ENCODE measurements at places on chromosomes 1 and 21.

- no peak for DNase-seq
Observed at GRCh38 chr1:118947790-118948189, 40.4 kb downstream of the TBX15 start.

DNA sequence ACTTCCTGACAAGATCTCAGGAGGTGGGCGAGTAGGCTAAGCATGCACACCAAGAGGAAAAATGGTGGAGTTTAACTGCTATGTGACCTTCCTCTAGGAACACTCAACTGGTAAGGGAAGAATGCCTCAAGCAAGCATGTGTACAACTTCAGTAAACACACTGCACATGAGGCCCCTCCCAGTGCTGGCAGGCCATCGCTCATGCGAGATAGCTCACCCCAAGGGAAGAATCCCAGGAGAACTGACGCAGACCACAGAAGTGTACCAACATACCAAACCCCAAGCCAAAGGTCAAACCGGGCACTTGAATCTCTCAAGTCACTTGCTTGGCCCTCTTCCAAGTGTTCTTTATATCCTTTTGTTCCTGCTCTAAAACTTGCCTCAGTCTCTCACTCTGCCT, 40.5 kb upstream of the GALNT2 start:
- DNase-seq, result no peak

GRCh38 chr1:20311289-20311688, 20.6 kb downstream of the VWA5B1 start:
- no peak for DNase-seq

- peak; percentile 85 for DNase-seq
Observed at GRCh38 chr1:34162852-34163766, 1.9 kb downstream of the CSMD2 start.

GRCh38 chr1:33382661-33383415, 48.1 kb downstream of the PHC2 start:
- DNase-seq, result peak; percentile 25

DNA sequence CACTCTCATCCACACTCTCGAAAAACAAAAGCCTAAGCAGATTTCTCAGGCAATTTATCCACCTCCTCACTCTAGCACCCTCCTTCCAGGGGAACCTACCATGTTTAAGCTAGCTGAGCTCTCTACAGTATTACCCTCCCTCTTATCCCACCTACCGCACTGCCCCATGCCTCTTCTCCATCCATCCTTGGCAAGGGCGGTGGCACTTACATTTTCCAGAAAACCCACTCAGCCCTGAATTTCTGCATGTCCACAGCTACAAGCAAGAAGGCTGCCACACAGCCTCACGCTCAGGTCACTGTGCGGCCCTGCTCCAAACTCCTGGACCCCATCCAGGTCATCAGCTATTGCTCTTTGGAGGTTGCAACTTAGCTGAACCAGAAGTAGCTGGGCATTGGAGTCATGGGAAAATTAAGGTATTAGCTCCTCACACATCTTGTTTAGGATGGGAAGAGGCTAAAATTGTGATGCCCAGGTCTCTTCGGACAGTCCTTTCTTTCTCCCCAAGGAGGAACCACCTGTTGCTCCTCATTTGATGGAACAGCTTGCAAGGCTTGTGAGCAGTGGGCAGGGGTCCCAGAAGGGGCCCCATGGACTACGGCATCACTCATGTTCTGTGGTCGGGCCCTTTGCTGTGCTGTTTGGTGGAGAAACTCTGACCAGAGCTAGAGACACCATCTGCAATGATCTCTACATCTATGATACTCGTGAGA, 1.1 kb downstream of the KLHDC9 start:
- no peak for DNase-seq

DNA sequence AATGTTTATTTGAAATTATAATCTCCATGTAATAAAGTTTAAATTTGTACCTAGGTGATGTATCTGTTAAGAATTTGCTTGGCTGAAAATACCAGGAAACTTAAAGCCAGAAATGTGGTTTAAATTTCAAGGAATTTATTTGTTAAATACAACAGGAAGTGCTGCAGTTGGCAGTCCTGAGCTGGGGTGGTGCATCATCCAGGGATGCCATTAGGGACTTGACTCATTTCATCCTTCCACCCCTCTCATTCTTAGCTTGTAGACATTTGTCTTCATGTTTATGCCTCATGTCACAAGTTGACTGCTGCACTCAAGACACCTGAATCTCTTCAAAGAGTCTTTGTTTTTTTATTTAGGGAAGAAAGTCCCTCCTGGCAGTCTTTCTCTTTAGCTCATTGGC, 175.9 kb downstream of the LHX8 start:
- peak; percentile 15 for DNase-seq

DNA sequence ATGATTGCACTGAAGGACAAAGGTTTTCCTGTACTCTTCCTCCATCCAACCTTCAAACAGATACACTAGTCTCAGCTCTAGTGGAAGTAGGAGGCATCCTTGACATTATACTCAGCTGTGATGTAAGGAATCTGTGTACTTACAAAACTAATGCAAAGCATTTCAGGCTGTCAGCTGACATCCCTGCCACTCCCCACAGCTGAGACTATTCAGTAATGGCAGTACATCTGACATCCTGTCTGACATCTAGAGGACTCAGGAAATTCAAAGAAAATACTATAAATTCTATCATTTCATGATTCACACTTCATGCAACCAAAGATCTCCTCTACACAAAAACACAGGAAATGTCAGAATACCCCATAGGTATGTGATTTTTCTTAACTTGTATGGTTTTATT, 325.8 kb downstream of the SMYD3 start:
- no peak for DNase-seq

GRCh38 chr1:238710697-238711096, 675.7 kb upstream of the CHRM3 start:
- DNase-seq, result no peak

DNA sequence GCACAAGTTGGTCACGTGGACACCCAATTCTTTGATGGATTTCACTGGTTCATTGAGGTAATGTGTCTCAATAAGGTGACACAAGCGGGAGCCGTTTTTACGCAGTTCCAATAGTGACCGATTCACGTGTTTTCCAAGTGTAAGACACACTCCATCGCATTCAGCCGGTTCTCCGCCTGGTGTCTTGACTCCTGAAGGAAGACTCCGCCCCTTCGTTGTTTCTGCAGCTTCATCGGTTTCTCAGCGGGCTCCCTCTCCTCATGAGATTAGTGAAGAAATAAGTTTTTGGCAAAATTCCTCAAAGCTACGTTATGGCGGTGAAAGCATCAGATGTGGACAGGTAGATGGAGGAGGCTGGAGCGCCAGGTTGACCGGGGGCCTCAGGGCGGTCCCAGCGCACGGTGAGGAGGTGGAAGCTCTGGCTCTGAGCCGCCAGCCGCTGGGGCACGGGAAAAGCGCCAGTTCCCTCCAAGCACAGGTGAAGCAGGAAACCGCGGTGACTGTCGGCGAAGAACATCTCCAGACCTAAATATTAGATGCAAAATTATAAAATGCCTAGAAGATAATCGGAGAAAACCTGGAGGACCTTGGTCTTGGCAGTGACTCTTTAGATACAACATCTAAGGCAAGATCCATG, 21.0 kb downstream of the CD2 start:
- DNase-seq, result no peak

DNA sequence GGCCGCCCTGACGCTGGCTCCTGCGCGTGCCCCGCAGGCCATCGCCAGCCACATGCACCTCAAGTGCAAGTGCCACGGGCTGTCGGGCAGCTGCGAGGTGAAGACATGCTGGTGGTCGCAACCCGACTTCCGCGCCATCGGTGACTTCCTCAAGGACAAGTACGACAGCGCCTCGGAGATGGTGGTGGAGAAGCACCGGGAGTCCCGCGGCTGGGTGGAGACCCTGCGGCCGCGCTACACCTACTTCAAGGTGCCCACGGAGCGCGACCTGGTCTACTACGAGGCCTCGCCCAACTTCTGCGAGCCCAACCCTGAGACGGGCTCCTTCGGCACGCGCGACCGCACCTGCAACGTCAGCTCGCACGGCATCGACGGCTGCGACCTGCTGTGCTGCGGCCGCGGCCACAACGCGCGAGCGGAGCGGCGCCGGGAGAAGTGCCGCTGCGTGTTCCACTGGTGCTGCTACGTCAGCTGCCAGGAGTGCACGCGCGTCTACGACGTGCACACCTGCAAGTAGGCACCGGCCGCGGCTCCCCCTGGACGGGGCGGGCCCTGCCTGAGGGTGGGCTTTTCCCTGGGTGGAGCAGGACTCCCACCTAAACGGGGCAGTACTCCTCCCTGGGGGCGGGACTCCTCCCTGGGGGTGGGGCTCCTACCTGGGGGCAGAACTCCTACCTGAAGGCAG, 23.4 kb upstream of the ARF1 start:
- DNase-seq, result no peak

- peak; percentile 85 for DNase-seq
Observed at GRCh38 chr21:45439161-45439872, 34.4 kb downstream of the COL18A1 start.

- no peak for DNase-seq
Observed at GRCh38 chr1:113983391-113983790, 4.1 kb downstream of the OLFML3 start.

DNA sequence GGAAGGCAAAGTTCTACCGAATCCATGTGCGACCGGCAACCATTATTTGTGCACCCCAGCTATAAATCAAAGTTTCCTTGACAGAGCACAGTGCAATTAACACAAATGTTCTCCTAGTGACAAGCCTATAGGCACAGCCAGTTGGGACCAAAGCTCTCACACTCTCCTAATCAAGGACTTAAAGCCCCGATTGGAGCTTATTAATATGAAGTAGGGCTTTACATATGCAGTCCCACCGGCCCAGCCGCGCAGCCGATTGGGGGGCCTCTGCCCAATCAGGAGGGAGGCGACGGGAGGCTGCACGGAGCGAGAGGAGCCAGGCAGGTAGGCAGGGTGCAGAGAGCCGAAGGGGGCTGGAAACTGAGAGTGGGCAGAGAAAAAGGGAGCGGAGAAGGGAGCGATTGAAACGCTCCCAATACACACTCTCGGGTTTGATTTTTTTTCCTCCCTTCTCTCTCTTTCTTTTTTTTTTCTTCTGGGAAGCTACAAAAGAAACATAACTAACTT, at the start of gene ESRRG:
ESRRG (minus strand) TSS at position 156 of the 507 bp plus-strand sequence; CDS start at position 26, 130 bp downstream.
- peak; percentile 43 for DNase-seq

- no peak for DNase-seq
Observed at GRCh38 chr1:150182247-150182646, 32.5 kb downstream of the PLEKHO1 start.

GRCh38 chr1:167463875-167464575, 54.3 kb downstream of the CD247 start:
- no peak for DNase-seq

DNA sequence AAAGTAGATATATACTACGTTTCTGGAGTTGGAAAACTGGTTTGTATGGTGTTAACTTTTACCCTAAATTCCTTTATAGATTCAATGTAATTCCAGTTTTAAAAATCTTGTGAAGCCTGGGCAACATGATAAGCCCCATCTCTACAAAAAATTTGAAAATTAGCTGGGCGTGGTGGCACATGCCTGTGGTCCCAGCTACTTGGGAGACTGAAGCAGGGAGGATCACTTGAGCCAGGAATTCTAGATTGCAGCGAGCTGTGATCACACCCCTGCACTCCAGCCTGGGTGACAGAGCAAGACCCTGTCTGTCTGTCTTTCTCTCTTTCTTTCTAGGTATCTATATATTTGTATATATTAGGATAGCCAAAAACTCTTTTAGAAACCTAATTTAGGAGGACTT, 141.9 kb downstream of the CLEC20A start:
- DNase-seq, result no peak

GRCh38 chr1:53162621-53163020, 20.2 kb upstream of the SLC1A7 start:
- no peak for DNase-seq

- no peak for DNase-seq
Observed at GRCh38 chr1:235054466-235054865, 74.2 kb downstream of the TOMM20 start.

- DNase-seq, result no peak
Observed at GRCh38 chr1:53984726-53985125, 33.3 kb downstream of the LDLRAD1 start.

GRCh38 chr21:35120631-35121180, 71.6 kb upstream of the RUNX1 start:
- no peak for DNase-seq
